ENCODE measurements at places on chromosomes 6 and 20.
A peak's percentile ranks its signal among the peaks of the same experiment; 100 is the strongest.

GRCh38 chr6:54868556-54868955 is 22.0 kb downstream of the FAM83B start:
- DNase-seq: no peak

- no peak for DNase-seq
These were observed 17.4 kb downstream of the ADGRF4 start for GRCh38 chr6:47715782-47716181.

- DNase-seq: no peak
These were observed 7.3 kb downstream of the GZF1 start for GRCh38 chr20:23369072-23369823.

DNA sequence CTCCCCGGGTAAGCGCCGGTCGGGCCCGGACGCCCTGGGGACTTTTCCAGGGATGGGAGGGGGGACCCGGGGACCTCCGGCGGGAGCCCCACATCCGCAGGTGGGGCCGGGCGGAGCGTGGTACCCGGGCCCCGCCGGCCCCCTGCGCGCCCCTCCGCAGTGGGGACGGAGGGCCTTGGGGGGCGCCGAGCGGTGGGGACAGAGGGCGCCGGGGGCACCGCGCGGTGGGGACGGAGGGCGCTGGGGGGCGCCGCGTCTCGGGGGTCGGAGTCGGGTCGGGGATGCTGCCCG is 270 bp downstream of the PLEKHG1 start:
- DNase-seq: no peak

- peak; percentile 100 for DNase-seq
These were observed at the start of gene BPHL for GRCh38 chr6:3118353-3119039. BPHL (plus strand) TSS chr6:3118711; CDS start chr6:3118741, 30 bp downstream.

DNA sequence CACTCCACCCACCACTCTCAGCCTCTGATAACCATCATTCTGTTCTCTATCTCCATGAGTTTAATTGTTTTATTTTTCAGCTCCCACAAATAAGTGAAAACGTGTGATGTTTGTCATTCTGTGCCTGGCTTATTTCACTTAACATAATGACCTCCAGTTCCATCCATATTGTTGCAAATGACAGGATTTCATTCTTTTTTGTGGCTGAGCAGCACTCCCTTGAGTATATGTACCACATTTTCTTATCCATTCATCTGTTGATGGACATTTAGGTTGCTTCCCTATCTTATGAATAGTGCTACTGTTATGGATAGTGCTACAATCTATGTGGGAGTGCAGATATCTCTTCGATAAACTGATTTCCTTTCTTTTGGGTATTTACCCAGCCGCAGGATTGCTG is 103.3 kb upstream of the PDE7B start:
- no peak for DNase-seq

- no peak for DNase-seq
These were observed 118.8 kb downstream of the TINAG start for GRCh38 chr6:54426995-54427394.

GRCh38 chr6:29442719-29443118 is 3.6 kb downstream of the OR10C1 start:
- DNase-seq: no peak

DNA sequence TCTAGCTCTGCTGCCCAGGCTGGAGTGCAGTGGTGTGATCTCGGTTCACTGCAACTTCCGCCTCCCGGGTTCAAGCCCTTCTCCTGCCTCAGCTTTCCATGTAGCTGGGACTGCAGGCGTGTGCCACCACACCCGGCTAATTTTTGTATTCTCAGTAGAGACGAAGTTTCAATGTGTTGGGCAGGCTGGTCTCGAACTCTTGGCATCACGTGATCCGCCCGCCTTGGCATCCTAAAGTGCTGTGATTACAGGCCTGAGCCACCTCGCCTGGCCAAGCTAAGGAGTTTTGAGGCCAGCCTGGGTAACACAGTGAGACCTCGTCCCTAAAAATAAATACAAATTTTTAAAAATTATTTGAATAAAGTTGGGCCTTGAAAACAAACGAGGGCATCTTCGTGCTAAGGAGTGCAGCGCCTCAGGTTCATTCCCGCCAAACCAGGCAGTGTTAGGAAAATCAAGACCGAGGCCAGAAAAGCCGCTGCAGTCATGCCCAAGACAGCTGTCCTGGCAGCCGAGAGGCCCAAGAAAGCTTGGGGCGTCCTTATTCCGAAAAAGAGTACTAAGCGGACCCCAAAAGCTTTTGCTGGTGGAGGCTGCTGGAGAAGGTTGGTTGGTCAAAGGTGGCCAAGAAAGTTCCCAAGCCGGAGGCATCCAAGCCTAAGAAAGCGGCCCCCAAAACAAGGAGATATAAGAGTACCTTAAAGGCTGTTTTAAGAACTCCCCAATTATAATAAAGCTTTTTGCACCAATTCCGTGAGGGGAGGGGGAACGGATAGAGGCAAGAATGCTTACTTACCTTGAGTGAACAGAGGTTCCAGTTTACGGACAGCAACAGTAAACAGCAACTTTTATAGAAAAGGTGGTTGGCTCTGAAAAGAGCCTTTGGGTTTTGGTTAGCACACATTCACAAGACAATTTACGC is 109.0 kb downstream of the HFE start:
- DNase-seq: no peak

DNA sequence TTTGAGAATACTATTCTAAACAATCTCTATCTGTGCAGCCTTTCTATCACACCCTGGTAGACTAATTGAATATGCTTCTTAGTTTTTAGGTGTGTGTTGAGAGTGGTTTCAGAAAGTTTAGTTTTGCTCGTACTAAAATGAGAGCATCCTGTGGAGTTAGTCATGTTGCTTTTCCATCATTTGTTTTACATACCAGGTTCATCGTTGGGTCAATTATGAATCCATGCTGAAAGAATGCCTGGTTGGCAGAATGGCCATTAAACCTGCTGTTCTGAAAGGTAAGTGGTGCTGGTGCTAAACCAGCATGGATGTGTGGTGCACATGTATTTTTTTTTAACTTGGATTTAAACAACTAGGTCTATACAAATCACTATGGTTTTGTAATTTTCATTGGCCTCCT is 49.3 kb downstream of the CYB5R4 start:
- no peak for DNase-seq

GRCh38 chr20:46458866-46459750 is 52.7 kb upstream of the ELMO2 start:
- DNase-seq: peak; percentile 12

GRCh38 chr6:52511572-52512151 is 65.2 kb downstream of the TRAM2 start:
- DNase-seq: no peak

- DNase-seq: no peak
These were observed 15.8 kb upstream of the FOXQ1 start for GRCh38 chr6:1296079-1296478.

DNA sequence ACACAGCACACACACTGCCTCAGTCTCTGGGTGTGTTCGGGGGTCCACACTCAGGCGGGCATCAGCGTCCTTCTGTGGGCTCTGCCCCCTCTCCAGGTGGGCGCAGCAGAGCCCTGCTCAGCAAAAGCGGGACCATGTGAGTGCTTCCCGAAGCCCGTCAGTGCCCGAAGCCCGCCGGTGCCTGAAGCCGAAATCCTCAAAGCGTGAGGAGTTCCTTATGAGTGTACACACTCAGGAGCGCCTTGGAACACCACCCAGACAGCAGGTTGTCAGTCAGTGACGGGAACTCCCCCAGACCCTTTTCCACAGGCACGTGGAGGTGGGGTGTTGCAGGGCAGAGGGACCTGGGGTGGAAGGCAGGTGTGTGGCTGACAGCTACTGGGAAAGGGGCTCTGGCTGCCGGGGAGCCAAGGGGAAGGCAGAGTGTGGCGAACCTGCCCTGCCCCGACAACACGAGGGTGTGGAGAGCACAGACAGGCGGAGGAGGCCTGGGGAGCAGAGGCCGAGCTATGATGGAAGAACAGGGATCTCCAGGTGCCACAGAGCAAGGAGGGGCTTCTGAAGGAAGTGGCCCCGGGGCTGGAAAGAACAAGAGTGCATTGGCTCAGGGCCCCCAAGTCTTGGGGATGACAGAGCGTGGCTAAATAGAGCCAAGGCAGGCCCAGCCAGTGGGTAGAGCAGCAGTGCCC is 87.7 kb downstream of the RAMACL start:
- DNase-seq: no peak
